ENCODE measurements at places on chromosomes 3 and 15.

DNA sequence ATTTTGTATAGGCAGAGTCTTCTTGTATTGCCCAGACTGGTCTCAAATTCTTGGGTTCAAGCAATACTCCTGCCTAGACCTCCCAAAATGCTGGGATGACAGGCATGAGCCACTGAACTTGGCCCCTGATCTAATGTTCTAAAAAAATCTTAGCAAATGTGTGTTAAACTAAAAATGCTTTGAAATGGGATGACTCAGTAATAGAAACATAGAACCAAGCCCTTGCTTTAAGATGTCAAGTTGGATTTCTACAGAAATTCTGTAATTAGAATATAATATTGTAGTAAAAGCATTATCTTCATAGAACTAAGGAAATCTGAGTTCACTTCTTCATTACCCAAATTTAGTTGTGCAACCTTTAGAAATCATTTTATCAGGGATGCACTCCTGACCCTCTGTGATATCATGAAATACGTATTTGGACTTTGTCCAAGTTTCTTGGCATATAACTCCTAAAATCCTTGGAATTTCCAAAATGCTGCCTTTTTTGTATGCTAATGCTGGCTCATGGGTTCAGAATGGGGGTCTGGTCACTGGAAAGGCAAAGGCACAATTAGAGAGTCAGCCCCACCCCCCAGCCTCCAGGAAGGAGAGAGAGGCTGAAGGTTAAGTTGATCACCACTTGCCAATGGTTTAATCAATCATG lies 217.3 kb downstream of the TP63 start:
- H3K4me1 ChIP-seq: no peaks in the 10 kb centered on the region
- no peak overlapping the region for H3K4me3 ChIP-seq
- no peaks in the 10 kb centered on the region for H3K27me3 ChIP-seq
- no peaks in the 10 kb centered on the region for H3K36me3 ChIP-seq
- DNase-seq: no peak

DNA sequence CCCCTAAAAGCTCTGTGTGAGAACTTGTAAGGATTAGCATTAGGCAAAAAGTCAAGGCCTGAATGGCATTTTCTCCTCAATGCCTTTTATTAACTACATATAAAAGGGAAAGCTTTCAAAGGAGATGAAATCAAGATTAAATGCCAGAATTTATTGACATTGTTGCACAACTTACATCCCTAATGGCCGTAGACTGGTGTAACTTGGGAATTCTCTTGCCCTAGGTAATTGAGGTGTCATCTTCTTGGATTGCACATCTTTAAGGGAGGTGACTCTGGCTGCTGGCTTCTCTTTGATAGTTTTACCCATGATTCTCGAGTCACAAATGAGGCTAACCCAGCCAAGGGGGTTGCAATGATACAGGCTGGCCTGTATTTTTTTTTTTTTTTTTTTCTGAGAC lies 249.1 kb downstream of the TBL1XR1 start:
- H3K36me3 ChIP-seq: no peaks in the 10 kb centered on the region

GRCh38 chr3:53195602-53196574 lies 34.9 kb downstream of the PRKCD start:
- H3K27me3 ChIP-seq: no peaks in the 10 kb centered on the region
- DNase-seq: peak; percentile 50

DNA sequence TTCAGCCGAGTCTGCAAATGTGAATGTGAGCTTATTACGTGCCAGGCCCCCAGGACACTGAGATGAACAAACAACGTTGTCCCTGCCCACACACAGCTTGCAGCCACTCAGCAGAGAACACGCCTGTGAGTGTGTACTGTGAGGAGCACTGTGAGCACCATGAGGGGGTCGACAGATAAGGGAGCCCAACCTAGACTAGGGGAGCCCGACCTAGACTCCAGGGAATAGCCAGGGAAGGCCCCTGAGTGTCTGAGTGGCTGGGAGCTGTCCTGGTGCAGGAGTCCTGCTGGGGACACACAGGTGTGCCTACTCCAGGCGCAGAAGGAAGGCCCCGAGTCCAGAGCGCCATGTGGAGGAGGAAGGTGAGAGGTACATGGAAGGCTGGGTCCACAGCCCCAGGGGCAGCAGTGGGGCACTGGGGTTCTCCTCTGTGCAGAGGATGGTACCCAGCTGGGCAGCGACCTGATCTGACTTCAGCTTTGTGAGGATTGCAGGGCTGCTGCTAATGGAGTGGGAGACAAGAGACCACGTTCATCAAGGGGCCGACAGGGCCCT lies 36.5 kb downstream of the MGLL start:
- no peaks in the 10 kb centered on the region for H3K27me3 ChIP-seq
- H3K4me3 ChIP-seq: no peak overlapping the region
- H3K4me1 ChIP-seq: peaks cover 7% of the 10 kb centered on the region
- no peak overlapping the region for H3K27ac ChIP-seq

DNA sequence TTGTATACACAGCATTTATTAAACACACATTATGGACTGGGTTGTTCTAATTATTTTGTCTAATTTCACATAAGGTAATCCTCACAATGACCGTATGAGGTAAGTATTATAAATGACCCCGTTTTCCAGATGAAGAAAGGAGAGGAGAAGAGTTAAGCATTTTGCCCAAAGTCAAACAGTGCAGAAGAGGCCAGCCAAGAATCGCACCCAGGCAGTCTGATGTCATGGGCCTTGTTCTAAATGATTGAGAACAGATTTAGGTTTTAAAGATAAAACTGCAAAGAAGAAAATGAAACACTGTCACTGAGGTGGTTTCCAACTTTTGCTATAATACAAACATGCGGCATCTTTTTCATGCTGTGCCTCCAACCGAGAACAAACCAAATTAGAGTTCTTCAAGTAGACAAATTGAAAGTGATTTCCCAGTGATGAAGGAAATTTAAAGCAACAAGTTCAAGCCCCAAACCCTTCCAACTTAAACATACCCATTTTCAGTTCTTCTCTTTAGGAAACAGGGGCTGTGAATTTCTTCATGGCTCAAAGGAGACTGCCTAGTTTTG lies 155.3 kb downstream of the THRB start:
- H3K4me3 ChIP-seq: no peak overlapping the region
- H3K4me1 ChIP-seq: no peaks in the 10 kb centered on the region
- H3K27me3 ChIP-seq: no peaks in the 10 kb centered on the region
- H3K27ac ChIP-seq: no peak overlapping the region
- DNase-seq: no peak
- H3K36me3 ChIP-seq: no peaks in the 10 kb centered on the region

GRCh38 chr3:21238661-21239060 lies 512.3 kb downstream of the ZNF385D start:
- no peaks in the 10 kb centered on the region for H3K4me1 ChIP-seq
- no peak overlapping the region for H3K27ac ChIP-seq
- H3K36me3 ChIP-seq: no peaks in the 10 kb centered on the region
- H3K4me3 ChIP-seq: no peak overlapping the region
- H3K27me3 ChIP-seq: no peaks in the 10 kb centered on the region

DNA sequence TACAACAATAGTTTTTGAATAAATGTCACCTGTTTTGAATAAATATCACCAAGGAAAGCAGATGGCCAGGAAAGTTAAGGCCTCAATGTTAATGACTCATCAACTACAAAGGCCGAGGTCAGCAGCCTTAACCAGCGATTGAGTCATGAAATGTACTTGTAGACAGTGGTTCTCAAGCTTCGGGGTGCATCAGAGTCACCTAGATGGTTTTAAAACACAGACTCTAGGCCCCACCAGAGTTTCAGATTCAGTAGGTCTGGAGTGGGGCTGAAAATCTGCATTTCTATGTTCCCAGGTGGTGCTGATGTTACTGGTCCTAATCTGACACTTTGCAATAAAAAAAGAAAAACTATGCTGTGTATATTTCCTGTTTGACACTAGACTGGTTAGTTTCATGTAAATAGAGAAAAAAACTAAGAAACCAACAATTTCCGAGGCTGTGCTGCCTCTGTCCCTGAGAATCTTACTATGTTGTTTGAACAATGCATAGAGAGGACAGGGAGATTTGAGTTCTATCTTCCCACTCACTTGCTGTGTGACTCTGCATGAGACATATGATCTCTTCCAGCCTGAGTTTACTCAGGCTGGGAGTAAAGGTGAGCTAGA lies 9.8 kb downstream of the RAB27A start:
- peaks cover 97% of the 10 kb centered on the region for H3K4me1 ChIP-seq
- H3K27me3 ChIP-seq: no peaks in the 10 kb centered on the region
- H3K36me3 ChIP-seq: no peaks in the 10 kb centered on the region
- H3K27ac ChIP-seq: peak overlapping the region; percentile 9
- peak; percentile 77 for DNase-seq
- H3K4me3 ChIP-seq: no peak overlapping the region

GRCh38 chr3:56484525-56485032 lies 16.3 kb upstream of the ERC2 start:
- H3K27ac ChIP-seq: no peak overlapping the region
- no peak for DNase-seq
- H3K27me3 ChIP-seq: no peaks in the 10 kb centered on the region
- H3K4me3 ChIP-seq: no peak overlapping the region
- H3K36me3 ChIP-seq: no peaks in the 10 kb centered on the region
- H3K4me1 ChIP-seq: no peaks in the 10 kb centered on the region

DNA sequence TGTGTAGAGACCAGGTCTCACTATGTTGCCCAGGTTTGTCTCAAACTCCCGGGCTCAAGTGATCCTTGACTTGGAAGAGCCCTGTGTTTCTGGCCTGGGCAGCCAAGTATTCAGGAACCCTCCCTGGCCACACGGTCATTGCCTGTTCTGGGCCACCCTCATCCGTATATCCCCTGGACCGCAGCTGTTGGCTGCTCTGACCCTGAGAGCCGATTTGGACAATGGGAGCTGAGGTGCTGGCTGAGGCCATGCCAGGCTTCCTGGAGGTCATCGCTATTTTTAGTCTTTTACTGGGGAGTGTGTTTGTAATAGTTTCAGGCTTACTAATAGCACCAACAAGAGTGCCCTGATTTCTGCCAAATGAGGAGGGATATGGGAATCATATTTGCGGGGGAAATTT lies 60.7 kb downstream of the ADAMTS7 start:
- H3K4me1 ChIP-seq: peaks cover 4% of the 10 kb centered on the region
- no peaks in the 10 kb centered on the region for H3K36me3 ChIP-seq
- no peak overlapping the region for H3K4me3 ChIP-seq
- no peak overlapping the region for H3K27ac ChIP-seq
- DNase-seq: no peak

GRCh38 chr3:127685708-127686511 lies 13.2 kb downstream of the ABTB1 start:
- H3K27ac ChIP-seq: no peak overlapping the region
- no peaks in the 10 kb centered on the region for H3K36me3 ChIP-seq
- no peaks in the 10 kb centered on the region for H3K27me3 ChIP-seq
- peaks cover 17% of the 10 kb centered on the region for H3K4me1 ChIP-seq
- H3K4me3 ChIP-seq: no peak overlapping the region

GRCh38 chr3:60461267-60461666 lies 790.0 kb downstream of the FHIT start:
- H3K36me3 ChIP-seq: no peaks in the 10 kb centered on the region
- no peak overlapping the region for H3K27ac ChIP-seq
- H3K27me3 ChIP-seq: no peaks in the 10 kb centered on the region
- H3K4me1 ChIP-seq: no peaks in the 10 kb centered on the region

GRCh38 chr3:11820531-11821041 lies 26.1 kb downstream of the TAMM41 start:
- H3K36me3 ChIP-seq: peaks cover 60% of the 10 kb centered on the region
- no peaks in the 10 kb centered on the region for H3K4me1 ChIP-seq
- H3K27me3 ChIP-seq: no peaks in the 10 kb centered on the region
- no peak overlapping the region for H3K4me3 ChIP-seq
- no peak for DNase-seq

GRCh38 chr3:53158765-53159155 lies 2.2 kb upstream of the PRKCD start:
- H3K27me3 ChIP-seq: peaks cover 14% of the 10 kb centered on the region
- peak overlapping the region; percentile 25 for H3K27ac ChIP-seq
- H3K4me1 ChIP-seq: peaks cover 56% of the 10 kb centered on the region
- no peaks in the 10 kb centered on the region for H3K36me3 ChIP-seq
- peak; percentile 68 for DNase-seq

DNA sequence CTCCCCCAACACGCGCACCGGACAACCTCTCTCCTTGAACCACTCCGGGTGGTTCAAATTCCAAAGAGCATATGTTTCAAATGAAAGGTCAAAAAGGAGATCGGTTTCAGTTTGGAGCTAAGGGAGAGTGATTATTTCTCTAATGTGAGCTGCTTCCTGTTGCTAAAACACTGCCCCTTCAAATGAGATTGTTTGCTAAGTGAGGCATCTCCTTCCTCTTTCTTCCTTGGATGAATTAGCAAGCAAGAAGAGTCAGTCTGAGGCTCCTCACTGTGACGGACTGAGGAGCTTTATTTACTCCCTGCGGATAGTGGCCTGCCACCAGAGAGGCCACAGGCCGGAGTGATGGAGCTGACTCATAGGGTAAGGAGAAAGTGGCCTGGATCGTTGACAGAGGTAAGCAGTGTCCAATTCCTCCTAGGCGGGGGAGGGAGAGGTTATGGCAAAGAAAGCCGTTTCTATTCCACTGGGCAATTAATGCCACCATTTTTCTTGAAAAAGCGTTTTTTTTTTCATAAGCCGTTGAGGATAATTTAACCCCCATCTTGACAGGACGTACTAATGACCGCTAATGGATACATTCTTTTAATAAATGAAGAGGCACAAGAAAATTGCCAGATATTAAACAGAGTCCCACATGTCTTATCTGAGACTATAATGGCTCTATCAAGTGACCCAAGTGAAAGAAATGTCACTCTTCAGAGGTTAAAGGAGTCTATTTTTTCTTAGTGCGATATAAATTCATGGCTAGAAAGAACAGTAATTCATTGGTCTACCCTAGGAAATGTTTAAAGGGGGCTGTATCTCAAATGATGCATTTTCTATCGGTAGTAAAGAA lies 167.0 kb upstream of the ANKRD28 start:
- H3K27ac ChIP-seq: peak overlapping the region; percentile 58
- no peaks in the 10 kb centered on the region for H3K36me3 ChIP-seq
- H3K27me3 ChIP-seq: no peaks in the 10 kb centered on the region

DNA sequence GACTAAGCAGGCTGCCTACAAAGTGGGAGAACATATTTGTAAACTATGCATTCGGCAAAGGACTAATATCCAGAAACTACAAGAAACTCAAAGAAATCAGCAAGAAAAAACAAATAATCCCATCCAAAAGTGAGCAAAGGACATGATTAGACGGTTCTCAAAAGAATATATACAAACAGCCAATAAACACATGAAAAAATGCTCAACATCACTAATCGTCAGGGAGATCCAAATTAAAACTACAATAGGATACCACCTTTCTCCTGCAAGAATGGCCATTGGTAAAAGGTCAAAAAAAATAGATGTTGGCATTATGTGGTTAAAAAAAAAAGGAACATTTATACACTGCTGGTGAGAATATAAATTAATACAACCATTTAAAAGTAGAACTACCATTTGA lies 259.6 kb upstream of the SLITRK3 start:
- no peaks in the 10 kb centered on the region for H3K27me3 ChIP-seq
- no peaks in the 10 kb centered on the region for H3K4me1 ChIP-seq

GRCh38 chr3:196700801-196701200 lies 11.2 kb downstream of the CEP19 start:
- peaks cover 38% of the 10 kb centered on the region for H3K36me3 ChIP-seq
- H3K4me1 ChIP-seq: peaks cover 2% of the 10 kb centered on the region
- no peaks in the 10 kb centered on the region for H3K27me3 ChIP-seq
- no peak overlapping the region for H3K4me3 ChIP-seq
- no peak for DNase-seq
